Stimulated activated CD8-positive, alpha-beta memory T cell treated with anti-CD3 and anti-CD28 coated beads, Interleukin-7, amount 100 ng/mL, for 24 hours (primary cell): ENCODE measurements at places on chromosomes 13 and 19.

GRCh38 chr19:13554506-13555240 lies 48.4 kb upstream of the CACNA1A start:
- no peak for DNase-seq

- no peak for DNase-seq
These were observed 12.9 kb downstream of the FXYD5 start for GRCh38 chr19:35167251-35168119.

- no peak for DNase-seq
These were observed 199.2 kb downstream of the LACC1 start for GRCh38 chr13:44078806-44079376.

GRCh38 chr13:105048677-105049076 lies 1486.8 kb downstream of the EFNB2 start:
- no peak for DNase-seq

GRCh38 chr19:19077103-19077502 lies 13.3 kb downstream of the SLC25A42 start:
- DNase-seq, result no peak

- DNase-seq, result peak; percentile 29
These were observed 2.2 kb downstream of the CLEC11A start for GRCh38 chr19:50725218-50725910.

- no peak for DNase-seq
These were observed 164.4 kb downstream of the TM9SF2 start for GRCh38 chr13:99665711-99666110.

DNA sequence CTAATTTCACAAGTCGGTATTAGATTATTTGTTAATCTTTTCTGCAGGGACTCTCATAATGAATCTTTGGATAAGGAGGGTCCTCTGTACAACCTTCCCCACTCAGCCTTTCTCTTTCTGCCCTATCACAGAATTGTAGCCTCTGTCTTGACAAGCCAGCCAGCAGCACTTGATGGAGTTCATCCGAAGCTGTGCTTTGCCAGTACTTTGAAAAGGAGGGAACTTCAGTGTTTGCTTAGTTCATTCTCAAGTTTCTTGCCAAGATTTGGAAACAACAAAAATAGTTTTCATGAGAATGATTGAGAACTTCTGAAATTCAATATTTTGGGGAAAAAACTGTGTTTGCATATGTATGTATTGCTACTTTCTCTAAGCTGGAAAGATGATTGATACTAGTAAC lies 69.3 kb upstream of the HMGB1 start:
- DNase-seq, result no peak

DNA sequence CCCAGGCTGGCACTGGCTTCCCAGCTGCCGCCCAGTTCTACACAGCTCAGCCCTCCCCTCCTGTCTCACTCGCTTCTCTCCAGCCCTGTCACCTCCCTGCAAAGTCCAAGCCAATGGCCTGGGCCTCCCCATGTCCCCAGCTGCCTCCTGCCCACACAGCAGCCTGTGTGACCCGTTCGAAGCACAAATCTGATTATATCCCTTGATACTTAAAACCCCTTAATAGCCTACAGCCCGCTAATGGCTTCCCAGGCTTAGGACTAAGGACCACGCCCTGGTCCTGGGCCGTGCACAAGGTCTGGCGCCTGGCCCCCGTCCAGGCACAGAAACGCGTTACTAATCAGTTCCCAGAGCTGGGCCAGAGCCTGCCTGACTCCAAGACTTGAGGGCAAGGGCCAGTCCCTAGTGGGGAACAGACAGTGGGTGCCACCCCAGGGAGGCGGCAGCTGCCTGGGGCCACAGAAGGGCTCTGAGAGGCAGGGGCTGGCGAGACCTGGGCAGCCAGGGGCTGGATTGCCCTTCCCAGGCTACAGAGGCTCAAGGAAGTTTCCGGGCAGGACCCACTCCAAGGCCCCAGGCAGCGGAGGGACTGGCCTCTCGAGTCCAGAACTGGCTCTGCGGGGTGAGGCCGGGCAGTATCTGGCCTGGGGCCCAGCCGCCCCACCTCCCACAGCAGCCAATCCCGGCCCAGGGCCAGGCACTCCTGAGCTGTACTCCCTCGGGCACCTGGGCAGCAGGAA lies 10.4 kb downstream of the XAB2 start:
- DNase-seq, result no peak

DNA sequence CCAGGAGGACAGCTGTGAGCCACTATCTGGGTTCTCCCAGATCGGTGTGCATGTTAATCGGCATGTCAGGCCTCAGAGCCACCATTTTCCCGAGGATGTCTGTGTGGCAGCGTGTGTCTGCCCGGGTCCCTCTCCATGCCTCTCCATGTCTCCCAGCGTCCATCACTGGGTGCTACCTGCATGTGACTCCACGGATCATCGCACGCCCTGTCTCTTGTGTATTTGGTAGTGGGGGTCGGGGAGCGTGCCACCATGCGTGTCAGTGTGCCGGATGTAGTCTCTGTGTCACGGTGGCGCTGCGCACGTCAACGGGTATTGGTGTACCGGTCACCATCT lies 5.9 kb downstream of the NFIX start:
- no peak for DNase-seq

- no peak for DNase-seq
These were observed 108.3 kb downstream of the DOCK9 start for GRCh38 chr13:98869408-98870090.

GRCh38 chr13:64753233-64754000 lies 2476.7 kb downstream of the PCDH9 start:
- no peak for DNase-seq

DNA sequence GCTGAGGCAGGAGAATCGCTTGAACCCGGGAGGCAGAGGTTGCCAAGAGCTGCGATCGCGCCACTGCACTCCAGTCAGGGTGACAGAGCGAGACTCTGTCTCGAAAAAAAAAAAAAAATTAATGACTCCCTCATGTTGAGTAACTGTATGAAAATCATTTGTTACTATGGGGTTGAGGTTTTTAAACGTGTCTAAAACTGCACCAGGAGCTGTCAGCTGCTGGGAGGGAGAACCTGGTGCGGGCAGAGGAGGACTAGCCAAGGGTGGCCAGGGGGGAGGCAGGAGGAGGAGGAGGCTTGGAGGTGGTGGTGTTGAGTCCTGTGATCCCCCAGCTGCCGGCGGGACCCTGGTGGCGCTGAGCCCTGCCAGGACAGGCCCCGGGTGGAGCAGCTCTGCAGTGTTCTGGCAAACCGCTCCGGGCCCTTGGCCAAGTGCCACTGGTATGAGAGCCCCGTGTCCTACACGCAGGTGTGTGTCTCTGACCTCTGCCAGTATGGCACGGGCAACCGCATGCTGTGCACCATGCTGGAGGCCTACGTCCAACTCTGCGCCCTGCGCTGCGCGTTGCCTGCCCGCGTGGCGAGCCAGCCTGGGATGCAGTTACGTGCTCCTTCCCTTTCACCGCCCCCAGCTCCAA lies 17.1 kb upstream of the FXYD3 start:
- DNase-seq, result no peak

- DNase-seq, result no peak
These were observed 36.4 kb downstream of the PSG11 start for GRCh38 chr19:42989851-42990250.

GRCh38 chr13:84362777-84363176 lies 480.5 kb upstream of the SLITRK1 start:
- no peak for DNase-seq
